GM23248 (cell line): ENCODE measurements at places on chromosomes 13 and 19. TPM values are rescaled to one million over a fixed set of nuclear protein-coding genes. Genes with fewer than 3 reads are reported as not detected.

GRCh38 chr13:41962994-41963393, 2.1 kb upstream of the VWA8 start:
- DNase-seq: no peak

DNA sequence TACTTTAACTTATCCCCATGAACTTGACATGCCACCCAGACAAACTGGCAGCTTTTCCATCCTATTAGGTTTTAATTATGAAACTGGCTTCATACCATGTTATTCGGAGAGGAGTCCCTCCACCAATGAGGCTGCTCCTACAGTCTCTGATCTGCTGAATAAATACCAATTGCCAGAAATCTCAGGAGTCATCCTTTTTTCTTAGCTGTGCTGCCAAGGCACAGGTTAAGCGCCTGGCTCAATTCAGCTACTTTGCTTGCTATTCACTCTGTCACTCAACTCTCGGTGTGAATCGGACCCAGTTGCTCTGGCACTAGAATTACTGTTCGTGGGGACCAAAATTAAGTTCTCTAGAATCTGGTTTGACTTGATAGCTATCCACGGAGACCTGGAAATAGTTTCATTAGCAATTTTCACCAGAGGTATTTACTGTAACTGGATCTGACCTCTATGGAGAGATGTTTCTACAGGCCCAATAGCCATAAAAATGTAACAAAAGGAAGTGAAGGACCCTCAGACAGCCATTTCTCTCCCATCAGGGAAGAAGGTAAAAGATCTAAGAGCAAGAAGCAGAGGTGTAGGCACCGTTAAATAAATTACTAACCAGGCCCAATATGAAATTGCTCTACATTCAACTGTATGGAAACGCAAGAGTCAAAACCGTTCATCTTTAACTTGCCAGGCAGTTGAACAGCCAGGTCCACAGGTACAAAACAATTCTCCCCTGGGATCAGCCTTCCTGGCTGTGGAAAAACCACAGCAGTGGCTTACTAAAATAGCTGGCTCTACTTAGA, 5.4 kb downstream of the ZC3H4 start:
- peak; percentile 55 for DNase-seq

GRCh38 chr19:51016798-51017683, 2.5 kb downstream of the KLK10 start:
- peak; percentile 66 for DNase-seq

C5AR1 gene
- 0.51 TPM in 1 of 2 replicates, not detected in the other for total RNA-seq

PRRG2 gene
- total RNA-seq: not detected in 2 replicates

GRCh38 chr19:439167-439900, 21.5 kb downstream of the SHC2 start:
- DNase-seq: no peak

TEKTIP1 gene
- total RNA-seq: not detected in 2 replicates

DNA sequence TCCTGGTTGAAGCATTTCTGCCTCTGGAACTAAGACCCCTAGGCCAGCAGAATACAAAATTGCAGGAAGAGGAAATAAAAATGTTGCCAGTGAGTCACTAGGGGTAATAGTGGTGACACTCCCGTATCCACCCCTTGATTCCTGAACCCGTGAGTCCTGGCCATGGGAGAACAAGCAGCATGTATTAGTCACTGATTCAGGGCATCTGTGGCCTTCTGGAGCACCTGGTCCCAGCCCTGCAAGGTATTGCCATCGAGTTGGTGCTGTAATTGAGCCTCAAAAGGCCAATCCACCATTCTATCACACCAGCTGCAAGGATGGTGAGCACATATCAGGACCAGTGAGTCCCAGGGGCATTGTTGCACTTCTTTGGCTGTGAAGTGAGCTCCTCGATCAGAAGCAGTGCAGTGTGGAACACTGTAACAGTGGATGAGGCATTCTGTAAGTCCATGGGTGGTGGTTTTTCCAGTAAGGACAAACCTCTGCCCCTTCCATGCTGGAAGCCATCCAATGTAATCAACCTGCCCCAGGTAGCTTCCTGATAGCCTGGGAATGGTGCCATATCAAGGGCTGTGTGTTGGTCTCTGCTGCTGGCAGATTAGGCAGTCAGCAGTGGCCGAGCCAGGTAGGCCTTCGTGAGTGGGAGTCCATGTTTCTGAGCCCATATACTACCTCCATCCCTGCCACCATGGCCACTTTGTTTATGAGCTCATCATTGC, 39.6 kb downstream of the C1QTNF9 start:
- no peak for DNase-seq

GRCh38 chr19:16951529-16951928, 62.7 kb downstream of the F2RL3 start:
- DNase-seq: no peak

ZNF665 gene
- total RNA-seq: 3.8 and 3.9 TPM in 2 replicates
